T-helper 22 cell (primary cell): ENCODE measurements at places on chromosomes 1 and 21.

DNA sequence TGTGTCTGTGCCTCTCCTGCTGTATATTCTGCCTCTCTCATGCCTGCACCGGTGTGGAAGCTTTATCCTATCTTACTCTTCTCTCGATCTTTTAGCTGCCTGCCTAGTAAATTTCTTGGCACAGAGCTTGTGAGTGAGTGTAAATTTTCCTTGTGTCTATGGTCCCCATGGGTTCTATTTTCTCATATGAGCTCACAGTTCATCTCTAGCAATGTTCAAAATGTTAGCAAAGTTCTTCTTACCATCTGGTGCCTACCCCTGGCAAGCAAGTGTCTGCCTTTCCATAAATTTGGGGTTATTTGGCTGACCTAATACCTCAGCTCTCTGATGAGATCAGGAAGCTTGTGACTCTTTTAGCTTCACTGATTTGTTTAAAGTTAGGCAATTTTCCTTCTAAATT is 572.1 kb upstream of the BRINP3 start:
- DNase-seq = no peak

DNA sequence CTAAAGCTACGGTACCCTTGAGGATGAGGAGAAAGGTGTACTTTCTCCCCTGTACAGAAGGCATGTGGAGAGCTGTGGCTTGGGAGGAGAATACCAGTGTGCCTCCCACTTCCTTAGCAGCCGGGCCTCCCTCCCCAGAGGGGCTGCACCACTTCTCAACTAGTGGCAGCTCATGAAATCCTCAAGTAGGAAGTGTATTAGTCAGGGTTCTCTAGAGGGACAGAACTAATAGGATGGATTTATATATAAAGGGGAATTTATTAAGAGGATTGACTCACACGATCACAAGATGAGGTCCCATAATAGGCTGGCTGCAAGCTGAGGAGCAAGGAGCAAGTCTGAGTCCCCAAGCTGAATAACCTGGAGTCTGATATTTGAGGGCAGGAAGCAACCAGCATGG is 53.1 kb upstream of the PPP2R5A start:
- DNase-seq = no peak

- no peak for DNase-seq
Measured at GRCh38 chr1:9010781-9011323, 15.4 kb downstream of the SLC2A7 start.

DNA sequence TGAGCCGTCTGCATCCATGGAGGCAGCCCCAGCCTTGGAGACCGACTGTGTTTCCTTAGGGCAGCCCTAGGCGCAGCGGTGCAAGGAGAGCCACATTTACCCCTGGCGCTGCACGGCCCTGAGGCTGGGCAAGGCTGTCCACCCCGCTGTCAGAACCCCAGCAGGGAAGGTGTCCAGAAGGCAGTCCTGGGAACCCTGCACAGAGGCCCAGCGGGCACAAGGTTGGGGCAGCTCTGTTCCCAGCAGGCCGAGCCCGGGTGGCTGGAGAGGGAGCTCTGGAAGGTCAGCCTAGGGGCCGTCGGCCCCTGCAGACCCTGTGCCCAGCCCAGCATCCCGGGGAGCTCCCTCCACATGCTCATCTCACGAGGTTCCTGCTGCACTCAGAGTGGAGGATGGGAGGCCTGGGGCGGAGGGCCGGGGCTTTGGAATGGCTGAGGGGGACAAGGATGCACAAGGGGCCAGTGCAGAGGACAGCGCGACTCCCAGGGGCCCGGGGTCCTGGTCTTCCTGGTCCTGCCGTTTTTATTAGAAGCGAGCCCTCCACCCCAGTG is 19.9 kb upstream of the SAMD11 start:
- no peak for DNase-seq

GRCh38 chr1:58829866-58830265 is 46.0 kb upstream of the JUN start:
- no peak for DNase-seq

- no peak for DNase-seq
Measured at GRCh38 chr1:151284013-151284577, 2.0 kb downstream of the ZNF687 start.
